ENCODE measurements at places on chromosomes 5 and 9.

- no peak for DNase-seq
Measured at GRCh38 chr5:83049370-83049885, 27.8 kb downstream of the TMEM167A start.

- no peak for DNase-seq
Measured at GRCh38 chr9:95218773-95219172, 98.7 kb downstream of the FANCC start.

GRCh38 chr5:178069909-178070308, 43.4 kb upstream of the N4BP3 start:
- DNase-seq, result no peak

DNA sequence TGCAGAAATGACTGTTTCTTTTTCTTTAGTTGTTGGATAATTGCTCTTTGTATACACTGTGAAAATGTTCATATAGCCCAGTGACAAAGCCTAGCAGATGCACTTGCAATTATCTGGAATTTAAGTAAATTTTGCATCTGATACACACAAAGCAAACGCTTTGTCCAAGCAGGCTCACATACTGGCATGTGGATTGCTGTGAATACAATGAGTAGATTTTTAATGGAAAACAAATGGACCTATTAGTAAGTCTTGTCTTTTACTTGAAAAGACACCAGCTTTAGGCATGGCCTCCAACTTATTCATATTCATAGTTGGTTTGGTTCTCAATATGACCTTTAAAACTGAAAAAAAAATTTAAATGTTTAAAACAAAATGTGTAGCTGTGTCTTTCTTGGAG, 1299.8 kb upstream of the WWC1 start:
- no peak for DNase-seq

GRCh38 chr9:19656704-19657103, 132.1 kb downstream of the SLC24A2 start:
- DNase-seq, result no peak

DNA sequence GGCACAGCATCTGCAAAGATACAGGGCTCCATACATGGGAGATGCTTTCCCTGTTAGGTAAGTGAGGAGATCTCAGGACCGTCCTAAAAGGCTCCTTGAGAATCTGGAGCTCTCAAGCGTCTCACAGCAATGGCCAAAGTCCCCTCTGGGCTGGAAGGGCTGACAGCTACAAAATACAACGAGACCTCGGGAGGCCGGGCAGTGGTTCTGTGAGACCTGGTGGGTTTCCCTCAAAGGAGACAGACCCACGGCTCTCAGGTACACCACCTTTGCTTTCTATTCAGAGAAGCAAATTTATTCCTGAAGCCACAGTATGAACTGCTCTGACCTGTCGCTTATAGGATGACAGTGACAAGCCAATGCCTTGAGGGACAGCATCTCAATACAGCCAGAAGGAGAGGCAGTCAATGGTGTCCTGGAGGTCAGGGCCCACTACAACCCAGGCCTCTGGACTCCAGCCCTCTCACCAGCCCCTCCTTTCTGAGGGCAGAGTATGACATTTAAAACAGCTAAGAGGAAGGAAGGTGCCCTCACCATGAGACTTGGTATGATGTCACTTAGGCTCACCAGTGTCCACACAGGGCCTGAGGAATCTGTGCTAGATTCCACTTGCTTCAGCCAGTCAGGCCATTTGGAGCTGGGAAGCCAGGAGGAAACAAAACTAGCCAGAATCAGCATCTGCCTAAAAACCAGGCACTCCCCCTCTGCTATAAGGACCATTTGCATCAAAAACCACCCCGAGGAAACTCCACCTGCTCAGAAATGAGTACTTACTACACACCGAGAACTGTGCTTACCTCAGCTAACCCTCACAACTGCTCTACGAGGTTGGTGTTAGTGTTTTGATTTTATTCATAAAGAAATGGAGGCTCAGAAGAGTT, 86.5 kb upstream of the FSTL4 start:
- DNase-seq, result no peak

- no peak for DNase-seq
Measured at GRCh38 chr9:34490760-34491159, 32.0 kb downstream of the ENHO start.

- no peak for DNase-seq
Measured at GRCh38 chr9:89702401-89702800, 97.6 kb downstream of the GADD45G start.

- DNase-seq, result no peak
Measured at GRCh38 chr5:79055017-79055416, 14.5 kb downstream of the DMGDH start.

- DNase-seq, result no peak
Measured at GRCh38 chr5:136308212-136308795, 57.0 kb downstream of the TRPC7 start.

- DNase-seq, result no peak
Measured at GRCh38 chr9:116450378-116451139, 236.5 kb upstream of the TRIM32 start.
